ENCODE measurements at places on chromosomes 12 and 14.

- DNase-seq, result no peak
Observed at GRCh38 chr12:15698377-15698871, 90.8 kb downstream of the EPS8 start.

DNA sequence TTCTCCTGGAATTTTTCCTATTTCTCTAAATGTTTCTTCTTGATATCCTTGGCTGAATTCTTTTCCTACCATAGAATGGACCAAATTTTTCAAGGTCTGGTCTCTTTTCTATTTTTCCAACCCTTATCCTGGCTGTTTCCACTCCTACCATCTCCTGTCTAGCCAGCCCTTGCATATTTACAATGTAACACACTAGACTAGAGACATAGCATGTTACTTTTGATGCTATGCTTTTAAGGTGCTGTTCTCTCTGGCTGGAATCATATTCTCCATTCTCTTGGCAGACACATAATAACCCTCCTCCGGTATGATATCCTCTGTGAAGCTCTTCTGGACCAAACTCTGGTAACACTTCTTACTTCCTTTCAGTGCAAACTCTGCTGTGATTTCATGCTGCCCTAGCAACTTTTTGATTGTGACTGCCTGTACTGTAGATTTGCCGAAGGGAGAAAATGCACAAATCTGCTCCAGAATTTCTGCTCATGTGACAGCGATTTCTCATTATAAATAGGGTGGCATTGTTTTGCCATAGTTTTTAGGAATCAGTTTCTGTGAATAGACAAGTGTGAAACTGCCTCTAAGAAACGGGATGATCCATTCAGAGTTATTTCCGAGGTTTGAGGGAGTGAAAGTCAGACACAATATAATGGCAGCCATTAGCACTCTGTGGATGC is 284.4 kb downstream of the MDGA2 start:
- DNase-seq, result no peak

DNA sequence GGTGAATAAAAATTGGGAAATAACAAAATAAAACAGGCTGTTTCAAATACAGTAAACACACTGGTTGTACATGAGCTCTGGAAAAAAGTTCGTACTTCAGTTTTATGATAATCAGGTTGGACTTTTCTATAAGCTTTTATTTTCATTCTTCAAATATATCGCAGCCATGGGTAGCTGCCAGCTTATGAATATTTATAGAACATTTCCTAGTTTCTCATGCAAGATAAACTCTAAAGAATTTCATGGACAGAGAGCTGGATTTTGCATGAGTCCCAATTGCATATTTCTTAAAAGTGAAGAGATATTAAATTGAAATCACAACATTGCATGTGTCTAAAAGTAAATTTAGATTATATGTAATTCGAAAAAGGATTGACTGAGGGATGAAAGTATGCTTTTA is 827.6 kb downstream of the SLC6A15 start:
- no peak for DNase-seq

GRCh38 chr12:5260591-5261086 is 171.3 kb upstream of the NTF3 start:
- DNase-seq, result no peak

- no peak for DNase-seq
Observed at GRCh38 chr14:54621686-54622085, 54.8 kb downstream of the SAMD4A start.

- no peak for DNase-seq
Observed at GRCh38 chr14:101412739-101413138, 148.6 kb upstream of the DIO3 start.

DNA sequence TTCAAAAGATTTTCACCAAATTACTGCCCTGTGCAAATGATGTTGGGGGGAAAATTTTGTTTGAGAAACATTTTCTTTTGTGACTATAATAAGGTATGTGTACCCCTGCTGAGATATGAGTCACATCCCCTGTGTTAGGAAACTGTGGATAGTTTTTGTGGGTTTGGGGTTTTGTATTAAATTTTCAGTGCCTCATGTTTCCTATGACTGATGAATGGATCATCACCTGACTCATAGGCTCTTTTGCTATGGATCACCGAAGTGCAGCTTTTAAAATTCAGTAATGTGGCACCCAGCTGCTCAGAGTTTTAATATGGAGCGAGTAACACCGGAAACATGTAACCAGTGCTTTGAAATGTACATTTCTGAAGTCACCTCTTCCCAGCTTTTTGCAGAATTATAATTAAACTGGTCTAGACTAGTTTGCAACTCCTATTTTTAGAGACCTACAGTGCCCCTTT is 167.4 kb upstream of the HMGA2 start:
- DNase-seq, result no peak

DNA sequence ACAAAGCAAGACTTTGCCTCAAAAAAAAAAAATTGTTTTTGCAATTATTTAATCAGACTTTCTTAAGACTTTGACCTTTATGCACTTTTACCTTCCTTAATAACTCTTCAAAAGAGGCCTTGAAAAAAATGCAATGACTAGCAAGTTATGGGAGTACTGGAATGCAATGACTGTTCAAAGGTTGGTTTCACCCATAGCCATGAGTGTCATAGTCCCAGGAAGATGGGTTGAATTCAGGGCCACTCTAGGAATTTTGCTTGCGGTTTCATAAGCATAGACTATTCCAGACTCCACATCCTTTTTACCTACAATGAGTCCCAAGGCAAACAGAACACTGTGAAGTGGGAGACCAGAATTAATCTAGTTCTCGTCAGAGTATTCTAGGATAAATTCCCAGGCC is 29.4 kb upstream of the DENND5B start:
- DNase-seq, result no peak

DNA sequence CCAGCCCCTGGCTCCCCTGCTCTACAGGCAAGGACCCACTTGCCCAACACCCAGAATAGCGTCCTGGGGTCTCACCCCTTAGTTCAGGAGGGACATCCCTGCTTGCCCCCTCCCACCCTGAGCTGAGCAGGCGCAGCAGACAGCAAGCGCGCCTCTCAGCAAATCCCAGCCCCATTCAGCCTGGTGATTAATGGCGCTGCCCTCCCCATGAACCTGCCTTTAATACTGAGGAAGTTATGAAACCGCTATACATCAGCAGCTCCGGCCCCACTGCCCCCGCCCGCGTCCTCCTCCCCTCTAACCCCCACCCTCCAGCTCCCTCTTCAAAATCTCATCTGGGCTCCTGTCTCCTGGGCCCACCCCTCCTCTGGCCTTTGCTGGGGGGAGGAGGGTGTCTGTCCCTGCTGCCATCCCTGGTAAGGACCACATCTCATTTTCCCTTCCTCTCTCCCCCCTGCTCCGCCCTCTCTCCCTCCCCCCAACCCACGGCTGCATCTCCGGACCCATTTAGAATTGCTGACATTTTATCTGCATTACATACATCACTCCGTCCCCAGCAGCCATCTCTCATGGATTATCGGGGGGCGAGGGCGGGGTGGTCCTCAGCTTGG is 7.1 kb upstream of the SMUG1 start:
- no peak for DNase-seq

GRCh38 chr14:92628636-92629035 is 115.1 kb downstream of the RIN3 start:
- DNase-seq, result no peak

DNA sequence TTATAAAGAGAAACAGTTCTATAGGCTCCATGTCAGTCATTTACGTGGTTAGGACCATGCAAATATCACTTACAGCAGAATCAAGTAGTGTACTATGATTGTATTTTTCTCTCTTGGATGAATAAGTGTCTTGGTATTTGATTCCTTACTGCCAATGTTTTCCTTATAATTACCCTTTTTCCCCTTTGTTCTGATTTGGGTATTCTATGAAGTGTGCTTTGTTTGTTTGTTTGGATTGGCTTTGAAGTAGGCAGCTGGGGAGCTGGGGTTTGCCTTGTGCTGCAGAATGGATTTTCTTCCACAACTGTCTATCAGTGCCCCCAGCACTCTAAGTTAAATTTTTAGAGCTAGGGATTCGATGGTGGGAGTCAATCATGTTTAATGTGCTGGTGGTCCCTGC is 12.4 kb downstream of the TMEM120B start:
- DNase-seq, result no peak

- DNase-seq, result no peak
Observed at GRCh38 chr12:47021298-47021697, 58.1 kb upstream of the PCED1B start.

GRCh38 chr14:68363843-68364767 is 428.8 kb downstream of the ZFP36L1 start:
- DNase-seq, result no peak

GRCh38 chr14:104369208-104369607 is 210.4 kb upstream of the C14orf180 start:
- no peak for DNase-seq

Data from stimulated activated CD4-positive, alpha-beta T cell treated with anti-CD3 and anti-CD28 coated beads, Interleukin-1b, Interleukin-23, amount 100 ng/mL, for 1 hour (primary cell).